Stimulated activated effector memory CD8-positive, alpha-beta T cell treated with anti-CD3 and anti-CD28 coated beads, Interleukin-12 subunit alpha, Interleukin-12 subunit beta, amount 100 ng/mL, for 72 hours (primary cell): ENCODE measurements at places on chromosomes 3 and 15.

DNA sequence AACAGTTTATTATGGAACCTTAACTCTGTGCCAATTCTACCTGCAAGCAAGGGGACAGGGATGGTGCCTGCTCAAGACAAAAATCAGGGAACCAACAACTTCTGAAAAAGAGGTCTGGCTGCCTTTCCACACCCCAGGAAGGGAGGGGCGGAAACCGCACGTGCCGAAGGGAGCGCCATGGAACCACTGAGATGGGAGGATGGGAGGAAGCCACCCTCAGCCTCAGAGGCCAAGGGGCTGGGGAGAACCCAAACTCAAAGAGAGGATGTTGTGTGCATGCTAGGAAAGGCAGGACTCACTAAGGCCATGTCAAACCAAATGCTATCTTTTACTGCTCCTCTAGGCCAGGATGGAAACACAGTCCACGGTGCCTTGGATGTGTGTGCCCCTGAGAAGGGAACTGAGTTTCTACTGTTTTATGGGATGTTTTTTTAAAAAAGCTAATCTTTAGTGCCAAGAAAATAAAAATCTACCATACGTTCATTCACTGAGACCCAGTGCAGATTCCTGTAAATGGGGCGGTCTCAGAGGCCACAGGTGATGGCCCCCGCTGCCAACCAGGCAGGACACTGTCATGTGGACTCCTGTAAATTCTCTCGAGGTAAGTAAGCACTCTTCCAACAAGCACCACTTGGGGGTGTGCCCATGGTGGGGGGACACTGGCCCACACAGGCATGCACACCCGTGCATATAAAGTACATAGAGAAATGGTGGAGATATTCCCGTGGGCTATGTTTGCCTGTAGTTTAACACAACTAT lies 20.5 kb downstream of the SRPRB start:
- no peak for DNase-seq

- DNase-seq: no peak
Measured at GRCh38 chr3:155682426-155683343, 62.2 kb downstream of the PLCH1 start.

GRCh38 chr3:129016356-129016719 lies 15.2 kb downstream of the EFCC1 start:
- no peak for DNase-seq

- DNase-seq: no peak
Measured at GRCh38 chr3:24087469-24087868, 142.4 kb downstream of the NR1D2 start.

- DNase-seq: no peak
Measured at GRCh38 chr3:162933656-162934055, 1437.0 kb downstream of the OTOL1 start.

DNA sequence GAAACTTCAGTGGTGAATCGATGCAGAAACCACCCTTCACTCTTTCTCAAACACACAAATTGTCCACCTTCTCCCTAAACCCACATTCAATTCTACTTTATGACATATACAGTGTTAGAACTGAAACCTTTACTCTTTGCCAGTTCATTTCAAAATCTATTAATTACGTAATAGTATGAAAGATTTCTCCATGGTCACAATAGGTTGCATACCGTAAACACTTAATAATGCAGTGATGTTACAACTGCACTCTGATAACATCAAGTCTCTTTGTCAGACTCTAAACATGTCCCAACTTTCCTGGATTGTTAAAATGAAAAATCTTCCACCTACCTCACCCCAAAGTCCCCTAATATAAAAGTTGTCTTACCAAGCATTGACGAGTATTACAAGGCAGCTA lies 111.8 kb upstream of the PROK2 start:
- no peak for DNase-seq

DNA sequence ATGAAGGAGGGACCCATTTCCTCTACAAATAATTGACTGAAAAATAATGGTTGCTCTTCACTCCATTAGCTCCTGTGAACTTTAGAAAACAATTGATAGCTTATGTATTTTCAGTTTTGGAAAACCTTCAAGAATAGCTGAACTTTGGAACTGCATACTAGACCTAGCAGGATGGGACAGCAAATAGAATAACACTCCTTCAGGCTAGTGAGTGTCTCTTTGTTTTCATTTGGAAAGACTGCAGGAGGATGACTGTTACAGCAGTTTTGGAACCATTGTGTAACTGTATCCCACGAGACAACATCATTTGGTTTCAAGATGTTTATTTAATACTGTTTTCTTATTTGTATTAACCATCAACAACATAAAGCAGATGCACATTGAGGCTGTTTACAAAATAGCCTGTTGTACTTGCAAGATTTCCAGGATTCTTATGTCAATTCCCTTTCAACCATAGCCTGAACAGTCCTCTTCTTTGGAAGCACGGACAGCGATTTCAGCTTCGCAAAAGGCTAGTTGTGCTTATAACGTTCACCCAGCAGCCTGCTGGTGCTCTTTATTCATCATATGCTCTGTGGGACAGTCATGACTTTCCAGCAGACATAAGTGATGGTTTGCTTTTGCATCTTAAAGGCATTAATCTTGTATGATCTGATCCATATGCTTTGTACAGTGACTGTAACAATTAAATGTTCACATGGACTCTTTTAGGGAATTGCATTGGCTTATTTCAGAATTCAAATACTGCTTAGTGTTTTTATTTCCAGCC lies 335.5 kb downstream of the IL5RA start:
- no peak for DNase-seq

- no peak for DNase-seq
Measured at GRCh38 chr3:68958932-68959331, 26.6 kb upstream of the TAFA4 start.

GRCh38 chr15:82909080-82909815 lies 43.3 kb downstream of the HOMER2 start:
- no peak for DNase-seq

DNA sequence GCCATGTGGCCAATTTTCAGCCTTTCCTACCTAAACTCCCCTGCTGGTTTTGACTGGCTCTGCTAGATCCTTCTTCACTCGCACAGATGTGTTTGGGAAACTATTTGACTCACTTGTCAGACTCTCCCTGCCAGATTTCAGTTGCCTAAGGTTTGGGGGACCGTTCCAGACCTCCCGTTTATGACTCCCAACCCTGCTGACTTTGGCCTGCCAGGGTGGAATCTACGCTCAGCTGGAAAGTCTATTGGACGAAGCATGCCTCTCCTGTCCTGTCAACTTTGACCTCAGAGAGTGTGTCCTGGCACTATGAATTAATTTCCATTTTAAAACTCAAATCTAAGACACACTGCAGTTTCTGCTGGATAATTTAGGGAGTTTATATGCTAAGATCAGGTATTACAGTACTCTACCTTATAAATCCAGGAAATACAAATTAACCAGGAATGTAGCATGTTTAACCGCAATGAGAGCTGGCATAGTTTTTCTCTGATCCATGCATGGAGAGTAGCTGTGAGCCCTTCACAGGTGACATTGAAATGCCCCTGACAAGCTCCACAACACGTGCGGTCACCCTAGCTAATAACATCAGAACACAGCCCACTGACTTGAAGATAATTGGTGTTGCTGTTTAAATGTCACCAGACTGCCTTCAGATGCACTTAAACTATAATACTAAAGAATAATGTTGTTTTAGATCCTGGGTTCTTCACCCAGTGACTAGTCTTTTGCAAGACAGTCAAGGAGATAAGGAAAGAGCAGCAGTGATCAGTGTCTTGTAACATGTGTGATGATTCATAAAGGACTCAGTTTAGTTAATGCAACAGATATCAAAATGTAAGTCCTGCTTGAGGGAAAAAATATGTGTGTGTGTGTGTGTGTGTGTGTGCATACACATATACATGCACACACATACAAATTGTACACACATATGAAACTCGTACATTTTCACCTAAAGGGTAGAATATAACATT lies 223.0 kb upstream of the MCTP2 start:
- DNase-seq: no peak

- DNase-seq: no peak
Measured at GRCh38 chr15:34644851-34645250, 61.4 kb upstream of the GOLGA8B start.

DNA sequence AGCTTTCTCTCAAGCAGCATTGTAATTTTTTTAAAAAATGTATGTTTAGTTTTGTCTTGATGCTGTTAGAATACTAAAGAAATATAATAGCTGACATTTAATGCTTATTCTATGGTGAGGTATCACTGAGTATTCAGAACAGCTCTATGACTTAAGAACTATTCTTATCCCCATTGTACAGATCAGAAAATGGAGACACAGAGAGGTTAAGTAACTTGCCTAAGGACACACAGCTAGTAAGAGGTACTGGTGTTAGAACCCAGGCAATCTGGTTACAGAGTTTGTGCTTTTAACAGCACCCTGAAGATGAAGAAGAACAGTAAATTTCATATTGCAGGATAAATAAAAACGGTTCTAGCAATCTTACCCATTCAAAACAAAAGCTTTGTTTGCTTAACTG lies 15.5 kb downstream of the PLA2G4D start:
- no peak for DNase-seq

DNA sequence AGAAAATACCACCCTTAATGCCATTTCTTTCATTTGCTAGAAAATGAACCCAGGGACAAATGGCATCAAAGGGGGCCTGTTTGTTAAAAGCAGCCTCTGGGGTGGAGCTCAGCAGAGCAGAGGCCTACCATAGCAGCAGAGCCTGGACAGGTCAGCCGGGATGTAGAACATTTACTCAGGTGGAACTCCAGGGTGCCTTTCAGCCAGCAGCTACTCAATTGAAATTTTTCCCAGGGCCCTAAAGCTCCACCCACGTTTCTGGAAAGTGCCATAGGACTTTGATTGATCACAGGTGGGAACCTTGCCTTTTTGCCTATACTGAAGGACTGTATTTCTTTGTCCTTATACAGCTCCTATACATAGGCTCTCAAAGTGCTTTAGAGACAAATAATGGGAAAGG lies 74.5 kb upstream of the C15orf61 start:
- DNase-seq: no peak

DNA sequence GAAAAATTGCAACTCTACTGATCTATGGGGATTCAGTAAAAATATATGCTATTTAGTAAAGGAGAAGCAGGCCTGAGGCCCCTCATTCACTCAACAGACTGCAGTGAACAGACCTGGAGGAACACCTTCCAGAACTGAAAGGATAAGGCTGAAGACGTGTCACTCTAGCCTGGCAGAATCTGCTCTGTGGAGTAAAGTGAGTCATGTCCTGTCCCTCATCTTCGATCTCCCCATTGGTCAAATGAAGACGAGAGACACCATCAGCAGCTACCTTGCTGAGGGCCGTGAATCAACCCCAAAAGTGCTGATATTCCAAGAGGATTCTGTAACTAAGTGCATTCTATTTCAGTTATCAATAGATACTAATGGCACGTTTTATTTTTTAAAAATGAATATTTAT lies 359.7 kb downstream of the FGF12 start:
- no peak for DNase-seq

GRCh38 chr15:29105151-29105854 lies 164.3 kb downstream of the NSMCE3 start:
- DNase-seq: no peak

DNA sequence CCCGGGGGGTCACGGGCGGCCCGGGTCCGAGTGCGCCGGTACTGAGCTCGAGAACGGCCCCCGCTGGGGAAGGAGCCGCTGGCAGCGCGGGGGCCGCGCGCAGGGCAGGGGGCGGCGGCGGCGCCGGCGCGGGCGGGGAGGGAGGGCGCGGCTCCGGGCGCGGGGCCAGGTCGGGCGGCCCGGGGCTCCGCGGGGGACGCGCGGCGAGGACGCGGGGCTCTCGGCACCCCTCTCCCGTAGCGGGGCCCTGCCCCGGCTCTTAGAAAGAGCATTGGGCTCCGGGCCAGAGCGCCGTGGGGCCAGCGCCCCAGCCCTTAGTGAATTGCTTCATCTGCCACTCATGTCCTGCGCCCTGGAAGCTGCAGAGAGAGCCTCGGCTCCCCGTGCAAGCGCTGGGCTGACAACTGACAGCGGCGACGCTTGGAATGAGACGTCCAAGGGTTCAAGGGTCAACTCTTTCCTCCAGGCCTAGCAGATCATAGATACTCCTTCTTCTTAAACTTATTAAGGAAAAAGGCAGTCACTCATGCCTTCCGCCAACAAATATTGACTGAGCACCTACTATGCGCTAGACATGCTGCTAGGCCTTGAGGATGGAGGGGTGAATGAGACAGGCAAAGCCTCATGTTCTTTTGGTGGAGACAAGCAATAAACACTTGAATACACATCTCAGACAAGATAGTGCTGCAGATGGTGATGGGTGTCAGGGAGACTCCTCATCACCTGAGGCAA lies 140.8 kb downstream of the SMAD6 start:
- no peak for DNase-seq

- DNase-seq: no peak
Measured at GRCh38 chr15:68201879-68202261, 3.3 kb downstream of the CALML4 start.

DNA sequence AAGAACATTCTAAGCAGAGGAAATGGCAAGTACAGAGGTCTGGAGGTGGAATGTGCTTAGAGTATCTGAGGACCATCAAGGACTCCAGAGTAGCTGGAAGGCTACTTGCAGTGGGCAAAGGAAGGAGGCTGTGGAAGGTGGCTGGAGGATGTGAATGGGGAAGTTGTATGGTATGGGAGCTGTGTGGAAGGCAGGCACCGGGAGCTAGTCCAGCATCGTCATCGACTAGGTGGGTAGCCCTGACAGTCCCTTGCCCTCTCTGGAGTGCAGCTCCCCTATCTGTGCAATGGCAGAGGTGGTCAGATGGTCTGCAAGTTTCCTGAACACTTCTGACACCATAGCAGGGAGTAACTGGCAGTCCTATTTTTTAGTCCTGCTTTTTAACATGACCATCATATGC lies 19.3 kb downstream of the CCDC13 start:
- no peak for DNase-seq
